DMS79 (cell line): ENCODE measurements at places on chromosomes 7 and 10.

- no peak for DNase-seq
Measured at GRCh38 chr10:28981007-28981406, 303.7 kb downstream of the BAMBI start.

DNA sequence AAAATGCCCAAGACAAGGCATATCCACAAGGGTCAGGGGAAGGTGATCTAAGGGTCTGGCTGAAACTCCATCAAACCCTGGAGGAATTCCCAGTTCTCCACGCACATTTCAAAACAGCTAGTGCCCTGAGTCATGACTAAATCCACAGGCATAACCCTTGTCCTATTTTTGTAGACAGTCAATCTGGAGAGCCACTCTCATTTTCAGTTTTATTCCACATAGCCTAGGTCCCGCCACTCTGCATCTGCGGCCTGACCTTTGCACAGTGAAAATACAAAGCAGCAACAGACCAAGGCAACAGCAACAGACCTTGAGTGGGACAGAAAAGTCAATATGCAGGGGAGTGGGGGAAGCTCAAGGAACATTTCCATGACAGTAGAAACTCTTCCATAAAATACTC lies 201.4 kb upstream of the NPVF start:
- no peak for DNase-seq

GRCh38 chr7:1237704-1238255 lies 5.1 kb downstream of the UNCX start:
- DNase-seq: no peak

- DNase-seq: no peak
Measured at GRCh38 chr10:123132576-123133477, 2.9 kb upstream of the HMX3 start.

DNA sequence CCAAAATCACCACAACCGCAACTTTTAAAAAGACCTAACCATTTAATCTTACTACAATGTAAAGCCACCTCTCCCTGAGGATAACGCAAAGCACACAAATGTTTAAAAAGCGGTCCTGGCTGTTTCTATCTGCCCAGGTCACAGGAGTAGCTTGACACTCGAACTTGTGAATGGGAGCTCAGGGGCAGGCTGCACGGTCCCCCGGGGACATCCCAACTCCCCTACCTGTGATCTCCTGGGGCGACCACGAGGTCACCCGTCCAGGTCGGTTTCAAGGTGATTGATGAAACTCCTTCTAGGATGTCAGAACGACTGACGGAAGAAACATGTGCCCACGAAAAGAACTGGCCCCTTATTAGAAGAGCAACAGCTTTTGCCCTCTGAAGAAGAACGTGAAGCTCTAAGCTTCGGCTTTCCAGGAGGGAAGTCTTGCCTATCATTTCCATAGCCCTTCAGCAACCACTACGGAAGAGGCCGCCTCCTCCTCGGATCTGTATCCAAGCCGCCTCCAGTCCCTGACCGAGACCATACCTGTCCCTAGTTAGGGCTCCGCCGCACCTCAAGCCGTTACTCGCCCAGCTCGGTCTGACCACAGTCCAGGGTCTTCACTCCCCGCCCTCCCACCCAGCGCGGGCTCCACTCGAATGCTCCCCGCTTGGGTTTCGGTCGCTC lies 459 bp downstream of the CYCS start:
- no peak for DNase-seq

- DNase-seq: no peak
Measured at GRCh38 chr10:126519992-126520391, 131.7 kb upstream of the ADAM12 start.

DNA sequence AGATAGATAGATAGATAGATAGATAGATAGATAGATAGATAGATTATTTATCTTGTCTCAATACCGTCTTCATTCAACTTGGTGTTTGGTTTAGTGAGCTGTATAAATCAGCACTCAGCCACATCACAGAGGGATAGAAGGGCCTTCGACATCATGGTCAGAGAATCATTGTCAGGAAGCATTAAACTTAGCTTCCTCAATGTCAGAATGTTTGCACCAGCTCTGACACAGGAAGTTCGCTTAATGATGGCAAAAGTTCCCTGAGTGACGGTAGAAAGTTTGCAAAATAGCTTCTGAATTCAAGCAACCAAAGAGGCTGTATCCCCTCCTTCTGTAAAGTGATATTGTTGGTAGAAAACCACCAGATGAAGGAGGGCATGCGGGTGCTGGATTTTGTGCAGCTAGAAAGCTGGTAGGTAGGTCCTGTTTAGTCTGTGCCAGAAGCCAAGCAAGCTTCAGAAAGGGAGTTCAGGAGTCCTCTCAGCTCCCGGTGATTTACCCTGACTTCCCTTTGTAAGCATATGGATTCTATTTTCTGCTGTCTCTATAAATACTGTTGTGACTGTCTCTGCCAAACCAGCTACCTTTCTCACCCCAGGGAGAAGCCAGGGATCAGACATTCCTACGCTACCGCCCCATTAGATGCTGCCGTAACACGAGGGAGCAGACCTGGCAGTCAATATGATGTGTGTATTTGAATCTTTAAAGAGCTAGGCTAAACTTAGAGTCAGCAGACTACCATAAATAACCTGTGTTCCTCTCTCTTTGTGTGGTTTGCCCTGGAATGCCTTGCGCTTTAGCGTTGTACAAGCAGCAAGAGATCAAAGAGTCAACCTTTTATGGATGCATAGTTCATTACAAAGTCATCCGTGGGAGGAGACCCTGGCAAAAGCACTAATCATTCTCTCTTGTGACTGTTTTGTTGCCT lies 200.5 kb upstream of the KIAA1217 start:
- DNase-seq: no peak

DNA sequence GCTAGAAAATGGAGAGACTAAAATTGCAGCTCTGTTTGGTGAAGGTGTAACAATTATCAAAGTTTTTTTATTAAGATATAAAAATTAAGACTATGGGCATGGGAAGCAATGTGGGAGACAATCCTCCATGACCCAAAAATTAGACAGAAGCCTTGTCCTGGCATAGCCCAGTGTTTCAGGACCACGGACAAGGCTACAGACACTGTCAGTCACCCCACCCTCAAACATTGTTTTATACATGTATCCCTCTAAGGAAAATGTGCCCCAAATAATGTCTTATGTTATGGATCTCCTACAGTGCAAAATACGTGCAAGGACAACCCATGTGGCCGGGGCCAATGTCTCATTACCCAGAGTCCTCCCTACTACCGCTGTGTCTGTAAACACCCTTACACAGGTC lies 24.0 kb downstream of the HABP2 start:
- no peak for DNase-seq

DNA sequence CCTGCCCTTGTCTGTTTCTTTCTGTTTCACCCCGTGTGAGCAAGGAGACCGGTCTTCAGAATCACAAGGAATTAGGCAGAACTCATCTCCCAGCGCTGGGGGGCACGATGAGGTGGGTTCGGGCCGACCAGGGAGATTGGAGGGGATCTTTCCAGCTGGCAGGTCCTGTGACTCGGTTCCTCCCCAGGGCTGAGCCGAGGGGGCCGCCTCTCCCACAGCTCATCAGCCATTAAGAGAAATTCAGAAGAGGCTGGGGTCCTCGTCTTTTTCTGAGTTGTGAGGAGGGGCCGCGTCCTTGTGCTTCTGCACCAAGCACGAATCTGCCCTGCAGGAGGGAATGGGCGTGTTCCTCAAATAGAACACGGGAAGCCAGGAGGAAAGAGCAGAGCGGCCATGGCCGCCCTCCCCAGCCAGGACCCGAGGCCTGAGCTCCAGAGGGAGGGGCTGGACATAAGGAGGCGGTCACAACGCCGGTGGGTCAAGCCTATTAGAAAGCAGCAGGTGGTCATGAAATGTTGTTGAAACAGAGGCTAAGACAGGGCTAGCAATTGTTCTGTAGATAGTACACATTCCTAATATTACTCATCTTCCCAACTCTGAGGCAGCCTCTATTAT lies 125.3 kb downstream of the ADARB2 start:
- no peak for DNase-seq

- DNase-seq: no peak
Measured at GRCh38 chr7:55536619-55537457, 35.5 kb downstream of the VOPP1 start.

DNA sequence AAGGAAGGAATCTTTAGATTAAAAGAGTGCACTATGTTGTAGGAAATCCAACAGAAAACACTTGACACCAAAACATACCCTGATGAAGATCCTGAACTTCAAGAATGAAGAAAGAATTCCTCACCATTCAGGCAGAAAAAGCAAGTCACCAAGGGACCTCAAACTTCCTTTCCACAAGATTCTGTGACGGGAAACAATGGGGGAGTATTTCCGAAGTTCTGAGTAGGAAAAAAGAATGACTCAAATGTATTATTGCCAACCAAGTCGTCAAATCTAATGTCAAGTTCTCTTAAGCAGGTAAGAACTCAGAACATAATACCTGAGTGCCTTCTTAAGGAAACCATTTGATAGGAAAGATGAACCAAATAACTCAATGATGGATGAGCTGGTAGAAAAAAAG lies 44.7 kb upstream of the MTURN start:
- DNase-seq: no peak
